ENCODE measurements at places on chromosomes 3 and 15. TPM values are rescaled to one million over a fixed set of nuclear protein-coding genes. Genes with fewer than 3 reads are reported as not detected.
A peak's percentile ranks its signal among the peaks of the same experiment; 100 is the strongest.

- DNase-seq: no peak
Measured at GRCh38 chr3:176214758-176215157, 982.5 kb downstream of the TBL1XR1 start.

- DNase-seq: peak; percentile 77
Measured at GRCh38 chr3:98855806-98856400, 45.6 kb downstream of the DCBLD2 start.

GRCh38 chr3:131735116-131735515, 232.3 kb upstream of the MRPL3 start:
- DNase-seq: no peak

GRCh38 chr3:30346933-30347320, 259.5 kb upstream of the TGFBR2 start:
- peak; percentile 32 for DNase-seq

DNA sequence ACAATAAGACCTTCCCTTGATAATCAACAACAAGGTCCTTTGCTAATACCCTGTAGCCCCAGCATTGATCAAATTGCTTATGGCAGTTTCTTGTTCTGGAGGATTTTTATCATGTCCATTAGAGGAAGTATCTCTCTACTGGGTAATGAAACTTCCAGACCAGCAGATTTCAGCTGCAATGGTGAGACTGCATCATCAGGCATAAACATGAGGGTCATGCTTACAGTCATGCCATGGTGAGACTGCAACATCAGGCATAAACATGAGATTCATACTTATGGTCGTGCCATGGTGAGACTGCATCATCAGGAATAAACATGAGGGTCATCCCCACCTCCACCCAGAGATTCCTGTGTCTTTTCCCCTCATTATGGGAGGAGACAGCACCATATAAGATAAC, 129.0 kb upstream of the LIPC start:
- no peak for DNase-seq

DNA sequence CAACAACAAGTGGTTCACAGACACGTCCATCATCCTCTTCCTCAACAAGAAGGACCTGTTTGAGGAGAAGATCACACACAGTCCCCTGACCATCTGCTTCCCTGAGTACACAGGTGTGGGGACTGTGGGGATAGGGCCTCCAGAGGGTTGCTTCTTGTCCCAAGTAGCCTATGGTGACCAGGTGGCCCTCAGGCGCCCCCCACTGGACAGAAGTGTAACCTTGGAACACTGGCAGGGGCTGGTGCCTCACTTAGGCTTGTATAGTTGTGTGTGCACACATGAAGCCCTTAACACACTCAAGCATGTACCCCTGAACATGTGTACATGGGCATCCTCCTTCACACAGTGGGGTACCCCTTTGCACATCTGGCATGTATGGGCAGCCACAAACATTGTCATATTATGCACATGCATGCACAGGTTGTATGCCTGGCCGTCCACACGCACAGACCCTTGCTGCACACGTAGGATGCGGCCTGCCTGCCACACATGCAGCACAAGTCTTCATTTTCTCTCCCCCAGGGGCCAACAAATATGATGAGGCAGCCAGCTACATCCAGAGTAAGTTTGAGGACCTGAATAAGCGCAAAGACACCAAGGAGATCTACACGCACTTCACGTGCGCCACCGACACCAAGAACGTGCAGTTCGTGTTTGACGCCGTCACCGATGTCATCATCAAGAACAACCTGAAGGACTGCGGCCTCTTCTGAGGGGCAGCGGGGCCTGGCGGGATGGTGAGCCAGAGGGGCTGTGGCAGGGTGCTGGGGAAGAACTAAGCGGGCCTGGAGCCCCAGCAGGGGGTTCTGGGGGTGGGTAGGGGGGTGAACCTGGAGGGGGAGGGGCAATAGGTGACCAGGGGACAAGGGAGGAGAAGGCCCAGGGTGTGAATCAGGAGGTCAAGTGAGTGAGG, 11.7 kb upstream of the SEMA3B start:
- peak; percentile 77 for DNase-seq

CCDC39 gene
- total RNA-seq: 0.34 TPM

CLDN11 gene
- total RNA-seq: 515 TPM

STARD5 gene
- 2.1 TPM for total RNA-seq

EIF4E3 gene
- 2.6 TPM for total RNA-seq
